ENCODE measurements at places on chromosomes 6 and 20. TPM values are rescaled to one million over a fixed set of nuclear protein-coding genes. Genes with fewer than 3 reads are reported as not detected.
A peak's percentile ranks its signal among the peaks of the same experiment; 100 is the strongest.

DNA sequence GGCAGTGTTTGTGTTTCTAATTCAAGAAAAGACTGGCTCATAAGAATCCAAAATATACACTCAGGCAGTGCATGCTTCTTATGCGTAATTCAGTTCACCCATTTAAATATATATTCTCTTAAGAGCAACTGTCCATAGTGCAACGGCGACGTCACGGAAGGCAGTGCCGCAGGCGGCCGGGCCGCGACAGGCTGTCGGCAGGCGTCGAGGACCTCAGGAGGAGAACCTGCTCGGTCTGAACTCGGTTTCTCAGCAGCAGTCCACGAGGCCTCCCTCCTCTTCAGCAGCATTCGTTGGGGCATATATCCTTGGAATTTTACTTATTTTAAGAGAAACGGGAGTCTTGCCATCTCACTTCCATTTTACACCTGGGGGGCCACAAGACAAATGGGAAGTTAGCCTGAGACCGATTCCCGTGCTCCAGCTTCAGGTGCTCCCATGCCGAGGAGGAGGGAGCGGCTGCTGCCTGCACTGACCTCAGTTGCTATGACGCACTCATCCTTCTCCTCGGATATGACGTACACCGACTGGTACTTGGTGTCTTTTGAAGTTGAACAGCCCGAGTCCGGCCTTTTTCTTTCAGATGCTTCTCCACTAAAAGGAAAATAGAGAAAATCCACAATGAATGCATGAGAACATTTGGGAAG, 8.2 kb downstream of the DLL1 start:
- no peak for DNase-seq

GRCh38 chr20:22004946-22005345, 299.5 kb downstream of the PAX1 start:
- no peak for DNase-seq

GRCh38 chr6:129565811-129566210, 144.2 kb downstream of the ARHGAP18 start:
- DNase-seq = no peak

- DNase-seq = no peak
These were observed 152.7 kb upstream of the FKBP1C start for GRCh38 chr6:63058601-63059000.

AKAP12 gene
- total RNA-seq = 0.36 TPM

DNA sequence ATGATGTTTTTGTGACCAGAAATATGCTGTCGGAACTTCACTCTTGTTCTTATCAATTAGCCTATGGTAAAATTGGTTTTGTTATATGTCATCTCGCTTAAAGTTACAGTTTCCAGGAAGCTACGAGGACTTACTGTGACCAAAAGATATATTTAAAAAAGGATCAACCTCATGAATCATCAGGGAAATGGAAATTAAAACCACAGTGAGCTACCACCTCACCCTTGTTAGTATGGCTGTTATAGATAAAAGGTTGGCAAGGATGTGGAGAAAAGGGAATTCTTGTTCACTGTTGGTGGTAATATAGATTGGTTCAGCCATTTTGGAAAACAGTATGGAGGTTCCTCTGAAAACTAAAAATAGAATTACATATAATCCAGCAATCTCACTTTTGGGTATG, 14.3 kb upstream of the INSM1 start:
- no peak for DNase-seq

DNA sequence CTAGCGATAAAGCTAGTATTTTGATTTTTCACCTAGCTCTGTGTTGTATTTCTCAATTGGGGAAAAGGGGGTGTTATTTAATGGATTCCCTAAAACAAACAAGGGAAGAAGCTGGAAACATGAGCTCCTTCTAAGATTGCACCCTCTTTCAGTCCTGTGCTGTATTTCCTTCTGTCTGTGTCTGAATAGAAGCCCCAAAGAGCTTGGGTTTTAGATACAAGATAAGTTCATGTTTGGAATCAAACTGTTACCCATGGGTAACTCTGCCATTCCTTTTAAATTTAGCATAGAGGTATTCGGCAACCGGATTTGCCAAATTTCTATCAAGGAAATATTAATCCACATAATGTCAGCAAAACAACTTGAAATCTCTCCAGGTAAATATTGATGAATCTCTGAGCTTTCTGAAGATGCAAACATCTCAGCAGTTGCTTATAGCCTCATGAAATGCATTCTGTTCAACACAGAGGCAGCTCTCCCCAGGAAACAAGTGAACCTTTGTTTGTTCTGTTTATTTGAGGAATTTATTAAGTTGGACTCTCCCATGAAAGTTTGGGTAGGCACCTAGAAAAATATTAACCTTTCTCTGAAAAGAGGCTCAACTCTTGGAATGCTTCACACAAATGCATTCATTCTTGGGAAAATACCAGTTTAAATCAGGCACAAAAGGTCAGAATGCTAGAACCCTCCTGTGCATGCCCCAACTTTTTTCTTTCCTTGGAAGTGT, 9.9 kb upstream of the SCGN start:
- DNase-seq = no peak

GRCh38 chr6:41371461-41371991, 36.1 kb downstream of the NCR2 start:
- peak; percentile 27 for DNase-seq

DNA sequence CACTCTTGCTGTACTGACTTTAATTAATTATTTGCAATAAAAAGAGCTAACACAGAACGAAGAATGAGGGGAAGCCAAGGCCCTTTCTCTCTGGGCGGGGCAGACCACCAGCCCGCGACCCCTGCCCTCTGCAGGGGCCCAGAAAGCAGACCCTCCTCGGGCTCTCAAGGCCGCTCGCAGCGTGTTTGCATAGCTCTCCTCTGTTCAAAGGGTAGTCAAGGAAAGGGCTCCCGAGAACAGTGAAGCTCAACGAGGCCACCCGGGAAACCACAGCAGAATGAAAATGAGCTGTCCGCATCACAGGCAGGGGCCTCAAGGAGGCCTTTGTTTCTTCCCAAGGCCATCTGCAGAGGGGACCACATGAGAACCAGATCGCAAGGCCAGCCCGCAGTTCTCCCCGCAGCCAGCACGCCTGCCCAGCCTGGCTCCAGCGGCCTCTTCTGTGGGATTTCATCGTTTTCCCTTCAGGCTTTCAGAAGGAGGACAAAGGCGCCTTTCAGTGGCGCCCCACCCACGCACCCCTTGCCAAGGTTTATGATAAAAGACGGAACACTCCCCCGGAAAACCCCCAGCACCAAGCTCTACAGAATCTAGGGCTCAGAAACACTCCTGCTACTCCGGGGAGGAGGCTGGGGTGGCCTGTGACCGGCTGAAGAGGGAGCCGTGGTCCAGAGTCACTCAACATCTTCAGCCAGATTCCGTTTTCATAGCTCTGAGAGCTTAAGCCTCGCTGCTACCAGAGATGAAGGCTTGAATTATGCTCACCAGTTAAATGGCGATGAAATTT, 25.3 kb downstream of the ACSS1 start:
- no peak for DNase-seq

SNX21 gene
- 2.1 TPM for total RNA-seq

- DNase-seq = no peak
These were observed 113.1 kb downstream of the C6orf58 start for GRCh38 chr6:127690092-127690491.

DNA sequence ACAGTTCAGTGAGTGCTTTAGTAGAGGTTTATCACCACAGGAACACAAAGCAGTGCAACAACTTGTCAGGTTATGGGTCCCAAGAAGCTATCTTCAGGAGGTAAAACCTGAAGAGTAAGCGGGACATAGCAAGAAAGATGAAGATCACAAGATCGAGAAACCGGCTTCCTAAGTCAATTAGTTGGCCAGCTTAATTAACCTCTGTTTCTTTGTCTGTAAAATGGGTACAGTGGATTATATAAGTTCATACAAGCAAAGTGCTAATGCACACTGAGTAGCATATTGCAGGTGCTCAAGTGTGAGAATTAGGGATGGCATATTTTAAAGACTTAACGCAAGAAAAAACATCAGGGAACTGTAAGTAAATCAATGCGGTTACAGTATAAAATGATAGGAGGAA, 12.5 kb downstream of the FBXO30 start:
- no peak for DNase-seq

DNA sequence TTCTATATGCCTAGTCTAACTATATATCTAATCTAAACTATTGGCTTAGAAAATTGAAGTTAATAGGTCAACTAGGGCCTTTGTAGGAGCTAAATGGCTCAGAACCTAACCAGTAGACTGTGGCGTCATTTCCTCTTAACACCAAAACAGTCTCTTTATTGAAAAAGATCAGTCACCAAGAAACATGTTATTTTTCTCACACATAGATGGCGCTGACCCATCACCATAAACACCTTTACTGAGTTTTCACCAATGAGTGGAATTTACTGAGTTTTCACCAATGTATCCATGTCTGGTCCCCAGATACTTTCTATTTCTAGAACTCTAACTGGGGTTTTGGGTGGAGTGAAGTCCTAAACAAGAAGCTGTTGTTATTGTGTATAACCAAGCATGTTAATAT, 636.0 kb downstream of the BCKDHB start:
- DNase-seq = no peak

DNA sequence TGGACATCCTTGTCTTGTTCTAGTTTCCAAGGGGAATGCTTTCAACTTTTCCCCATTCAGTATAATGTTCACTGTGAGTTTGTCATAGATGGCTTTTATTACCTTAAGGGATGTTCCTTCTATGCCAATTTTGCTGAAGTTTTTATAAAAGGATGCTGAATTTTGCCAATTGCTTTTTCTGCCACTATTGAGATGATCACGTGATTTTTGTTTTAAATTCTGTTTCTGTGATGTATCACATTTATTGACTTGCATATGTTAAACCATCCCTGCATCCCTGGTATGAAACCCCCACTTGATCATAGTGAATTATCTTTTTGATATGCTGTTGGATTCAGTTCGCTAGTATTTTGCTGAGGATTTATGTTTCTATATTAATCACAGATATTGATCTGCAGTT, 130.6 kb upstream of the TAB2 start:
- no peak for DNase-seq

GRCh38 chr6:108543175-108543940, 17.4 kb upstream of the FOXO3 start:
- DNase-seq = no peak

DNA sequence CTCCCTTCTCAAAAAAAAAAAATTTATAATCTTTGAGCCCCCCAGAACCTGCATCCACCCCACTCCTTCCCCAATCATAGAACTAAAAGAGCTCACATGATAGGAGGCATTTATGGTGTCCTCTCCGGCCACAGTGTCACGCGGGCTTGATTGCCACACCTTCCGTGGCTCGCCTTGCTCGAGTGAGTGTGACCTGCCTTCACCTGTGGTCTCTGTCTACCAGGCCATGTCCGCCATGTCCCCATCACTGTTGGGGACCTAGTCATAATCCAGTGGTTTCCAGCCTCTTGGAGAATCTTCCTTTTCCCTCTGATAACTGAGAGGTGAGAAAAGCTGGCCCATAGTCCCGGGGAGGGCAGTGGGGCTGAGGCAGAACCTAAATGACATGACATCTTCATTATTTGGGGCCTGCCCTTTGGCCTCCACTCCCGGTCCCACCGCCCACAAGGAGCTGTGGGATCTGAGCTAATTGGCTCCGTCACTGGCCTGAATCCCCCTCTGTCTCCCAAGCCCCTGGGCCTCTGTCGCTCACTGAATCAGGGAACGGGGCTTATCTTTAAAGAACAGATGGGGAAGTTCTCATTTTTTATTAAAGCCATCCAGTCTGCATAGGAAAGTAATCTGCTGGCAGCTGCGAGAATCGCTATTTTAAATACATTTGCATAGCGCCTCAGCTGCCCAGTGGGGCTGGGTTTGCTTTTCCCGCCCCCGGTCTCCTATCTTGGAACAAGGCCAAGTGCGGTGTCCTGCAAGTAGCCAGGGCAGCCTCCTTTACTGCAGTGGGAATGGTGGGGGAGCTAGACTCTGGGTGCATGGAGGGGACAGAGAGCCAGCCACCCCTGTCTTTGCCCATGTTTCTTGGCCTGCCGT, 197.6 kb upstream of the PMEPA1 start:
- no peak for DNase-seq

- DNase-seq = no peak
These were observed 949 bp downstream of the MACROD2 start for GRCh38 chr20:13996265-13996664.

- no peak for DNase-seq
These were observed 81.7 kb downstream of the CDH22 start for GRCh38 chr20:46226602-46227001.
